ENCODE measurements at places on chromosomes 13 and 19.

DNA sequence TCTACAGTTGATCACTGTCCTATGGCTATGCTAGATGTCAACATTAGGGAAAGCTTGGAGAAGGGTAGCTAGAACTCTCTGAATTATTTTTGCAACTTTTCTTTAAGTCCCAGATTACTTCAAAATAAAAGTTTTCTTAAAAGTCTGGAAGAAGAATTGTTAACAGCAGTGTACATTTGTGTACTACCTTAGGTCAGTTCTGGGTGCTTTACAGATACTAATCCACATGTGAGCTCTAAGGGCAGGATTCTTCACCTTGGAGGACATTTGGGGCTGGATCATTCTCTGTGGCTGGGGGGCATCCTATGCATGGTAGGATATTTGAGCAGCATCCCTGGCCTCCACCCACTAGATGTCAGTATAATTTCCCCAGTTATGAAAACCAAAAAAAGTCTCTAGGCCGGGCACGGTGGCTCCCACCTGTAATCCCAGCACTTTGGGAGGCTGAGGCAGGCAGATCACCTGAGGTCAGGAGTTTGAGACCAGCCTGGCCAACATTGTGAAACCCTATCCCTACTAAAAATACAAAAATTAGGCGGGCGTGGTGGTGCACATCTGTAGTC, 2.8 kb downstream of the BRME1 start:
- no peak for DNase-seq

GRCh38 chr13:51577690-51578089, 6.6 kb upstream of the WDFY2 start:
- DNase-seq = no peak

GRCh38 chr13:95298971-95299621, 2.2 kb downstream of the ABCC4 start:
- no peak for DNase-seq

GRCh38 chr13:113077953-113078901, 27.4 kb upstream of the F7 start:
- no peak for DNase-seq

DNA sequence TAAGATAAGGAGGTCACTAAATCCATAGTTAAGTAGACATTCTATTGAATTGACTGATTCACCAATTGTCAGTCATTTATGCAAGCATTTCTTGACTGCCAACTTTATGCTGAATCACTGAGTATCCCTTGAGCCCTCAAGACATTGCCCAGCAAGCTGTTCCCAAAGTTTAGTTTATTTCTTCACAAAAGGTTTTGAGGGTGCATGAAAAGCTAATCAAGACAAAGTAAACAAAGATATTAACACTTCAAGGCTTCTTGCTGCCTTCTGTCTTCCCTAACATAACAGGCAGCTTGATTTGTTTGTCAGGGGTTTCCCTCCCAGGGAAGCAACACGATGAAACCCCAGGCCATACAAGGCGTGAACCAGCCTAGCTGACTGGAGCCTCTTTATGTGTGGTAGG, 374.4 kb downstream of the SPRY2 start:
- DNase-seq = no peak

GRCh38 chr19:50705422-50706019, 14.1 kb downstream of the SHANK1 start:
- DNase-seq = no peak

GRCh38 chr19:11288349-11288748, 7.6 kb upstream of the TSPAN16 start:
- DNase-seq = no peak

DNA sequence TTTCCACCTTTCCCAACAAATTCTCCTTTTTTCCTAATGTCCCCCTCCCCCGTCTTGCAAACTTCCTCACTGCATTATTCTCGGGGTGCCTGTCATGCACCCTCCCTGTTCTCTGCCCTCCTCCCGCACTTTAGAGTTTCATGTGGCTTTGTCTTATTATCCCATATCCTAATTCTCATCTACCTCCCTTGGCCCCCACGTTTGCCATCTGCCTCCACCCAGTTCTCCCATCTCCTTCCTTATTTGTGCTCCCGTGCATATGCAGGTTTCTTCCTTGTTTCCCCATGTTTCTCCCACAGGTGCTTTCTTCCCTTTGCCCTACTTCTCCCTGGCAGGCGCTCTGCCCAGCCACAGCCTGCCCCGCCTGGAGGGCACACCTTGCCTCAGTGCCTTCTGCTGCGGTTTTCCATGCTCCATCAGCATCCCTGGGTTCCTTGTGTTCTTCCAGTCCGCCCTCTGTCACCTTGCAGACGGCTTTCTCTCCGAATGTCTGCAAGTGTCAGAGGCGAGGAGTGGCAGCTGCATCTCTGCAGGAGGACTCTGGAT, 1.5 kb downstream of the SPATA13 start:
- DNase-seq = no peak

DNA sequence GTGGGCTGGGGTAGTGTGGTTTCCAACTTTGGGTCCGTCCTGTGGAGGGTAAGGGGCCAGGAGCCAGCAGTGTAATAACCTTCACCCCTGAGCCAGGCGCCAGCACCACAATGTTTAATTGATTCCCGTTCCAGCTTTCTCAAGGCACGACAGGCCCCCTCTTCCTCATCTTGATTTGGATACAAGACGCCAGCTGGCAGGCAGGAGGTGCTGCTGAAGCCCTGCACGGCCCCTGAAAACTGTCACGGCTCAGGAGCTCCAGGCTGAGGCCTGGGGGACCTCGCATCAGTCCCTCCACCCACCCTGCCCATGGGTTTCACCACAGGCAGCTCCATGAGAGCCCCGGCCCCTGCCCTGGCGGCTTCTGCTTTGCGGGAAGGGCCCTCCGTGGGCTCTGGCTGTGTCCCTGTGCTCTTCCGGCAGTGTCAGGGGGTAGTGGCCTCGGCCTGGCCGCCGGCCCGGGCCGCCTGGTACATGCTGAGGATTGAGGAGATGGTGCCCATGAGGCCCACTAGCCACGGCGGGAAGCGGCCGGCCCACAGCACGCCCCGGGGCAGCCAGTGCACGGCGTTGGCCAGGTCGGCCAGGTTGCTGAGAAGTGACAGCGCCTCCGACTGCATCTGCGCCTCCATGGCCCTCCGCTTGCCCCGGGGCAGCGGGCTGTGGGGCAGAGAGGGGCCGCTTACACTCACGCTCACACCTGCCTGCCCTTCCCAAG, 11.9 kb downstream of the PEX11G start:
- no peak for DNase-seq

DNA sequence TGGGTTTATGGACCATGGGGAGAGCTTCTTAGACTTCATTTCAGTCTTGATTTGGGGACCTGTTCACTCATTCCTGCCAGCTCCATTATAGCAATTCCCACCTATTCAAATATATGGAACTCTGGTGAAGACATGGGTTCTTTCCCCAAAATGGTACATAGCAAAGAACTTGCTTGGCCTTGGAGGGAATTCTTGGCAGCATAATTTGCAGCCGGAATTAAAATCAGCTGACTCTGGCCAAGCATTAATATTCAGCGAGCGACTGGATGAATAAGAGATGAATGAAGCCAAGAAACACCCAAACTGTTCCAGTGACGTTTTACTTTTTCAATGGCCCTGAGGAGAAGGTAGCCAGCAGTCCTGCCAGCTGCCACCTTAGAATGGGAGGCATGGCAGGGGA, 88.4 kb upstream of the SOX1 start:
- DNase-seq = no peak

GRCh38 chr19:42368360-42368759, 21.7 kb downstream of the CNFN start:
- DNase-seq = no peak

- no peak for DNase-seq
These were observed 17.8 kb downstream of the RASL11A start for GRCh38 chr13:27288392-27288791.

GRCh38 chr13:76884907-76885202, 1.4 kb downstream of the KCTD12 start:
- DNase-seq = no peak

DNA sequence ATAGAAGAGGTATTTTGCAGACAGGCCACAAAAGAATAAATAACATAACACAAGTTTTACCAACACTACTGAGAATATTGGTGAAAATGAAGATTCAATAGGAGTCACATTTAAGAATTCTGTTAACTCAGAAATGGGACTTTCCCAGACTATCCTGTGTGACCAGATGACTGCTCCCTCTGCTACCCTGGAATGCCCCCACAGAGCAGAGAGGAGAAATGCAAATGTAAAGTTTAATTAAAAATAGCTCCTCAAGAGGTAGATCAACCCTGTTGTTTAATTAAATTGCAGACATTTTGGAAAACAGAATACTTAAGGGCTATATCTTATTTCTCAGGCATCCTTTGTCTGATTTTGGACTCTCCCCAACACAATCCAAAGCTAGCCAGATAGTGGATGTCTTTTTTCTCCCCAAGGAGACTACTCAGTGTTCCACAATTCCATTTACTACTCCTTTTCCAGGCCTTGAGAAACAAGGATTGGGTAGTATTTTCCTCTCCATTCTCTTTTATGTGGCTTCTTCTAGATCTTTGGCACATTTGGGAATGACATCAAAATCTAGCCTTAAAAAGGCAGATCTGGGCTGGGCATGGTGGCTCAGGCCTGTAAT, 104.7 kb upstream of the TSC22D1 start:
- no peak for DNase-seq

DNA sequence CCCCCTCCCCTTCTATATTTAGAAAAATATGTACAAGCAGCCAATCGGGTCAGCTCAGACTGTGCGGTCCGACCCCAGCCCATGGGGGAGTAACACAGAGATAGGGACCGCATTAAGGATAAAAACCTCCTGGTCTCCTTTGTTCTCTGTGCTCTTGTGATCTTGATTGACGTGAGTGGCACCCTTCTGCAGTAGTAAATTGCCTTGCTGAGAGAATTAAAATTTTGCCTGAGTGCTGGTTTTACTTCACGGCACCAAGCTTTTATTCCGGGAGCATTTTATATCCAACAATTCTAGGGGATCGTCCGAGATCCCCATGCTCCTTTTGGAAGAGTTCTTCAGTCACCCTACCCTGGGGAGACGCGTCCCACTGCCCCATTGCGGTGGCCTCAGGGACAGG, 7.0 kb upstream of the ZNF69 start:
- DNase-seq = no peak
